ENCODE measurements at places on chromosomes 4 and X. TPM values are rescaled to one million over a fixed set of nuclear protein-coding genes. Genes with fewer than 3 reads are reported as not detected.

Gene POF1B
- not detected for total RNA-seq

Gene NLGN4X
- total RNA-seq: not detected

Gene ARHGAP10
- total RNA-seq: 6.4 TPM

Gene CLTRN
- total RNA-seq: 0.68 TPM

Gene GABRB1
- not detected for total RNA-seq

Measured in naive thymus-derived CD8-positive, alpha-beta T cell (primary cell).